ENCODE measurements at places on chromosomes 6 and 20.

GRCh38 chr6:156928126-156928525, 150.9 kb downstream of the ARID1B start:
- DNase-seq = no peak

- no peak for DNase-seq
Measured at GRCh38 chr6:33846226-33846625, 42.4 kb upstream of the MLN start.

DNA sequence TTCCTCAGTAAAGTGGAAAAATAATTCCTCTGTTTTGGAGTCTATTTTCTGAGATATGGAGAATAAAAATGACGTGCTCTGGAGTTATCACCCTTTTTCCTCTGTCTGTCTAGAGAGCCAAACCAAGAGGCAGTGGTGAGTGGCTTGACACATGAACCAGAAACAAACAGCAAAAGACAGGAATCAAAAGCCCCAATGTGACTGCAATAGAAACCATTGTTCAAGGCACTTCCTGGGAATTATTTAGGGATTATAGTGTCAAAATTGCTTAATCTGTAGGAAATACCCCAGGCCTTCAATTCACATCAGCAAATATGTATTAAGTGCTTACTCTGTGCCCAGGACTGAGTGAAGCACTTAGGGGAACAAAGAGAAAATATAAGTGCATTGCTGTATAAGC, 560.4 kb upstream of the JAG1 start:
- DNase-seq = no peak

- no peak for DNase-seq
Measured at GRCh38 chr6:152313542-152314482, 323.4 kb downstream of the SYNE1 start.

- DNase-seq = no peak
Measured at GRCh38 chr6:133503336-133503729, 262.2 kb downstream of the EYA4 start.

- DNase-seq = no peak
Measured at GRCh38 chr6:144298194-144298593, 13.1 kb downstream of the UTRN start.

GRCh38 chr20:9072861-9073500, 4.1 kb downstream of the PLCB4 start:
- DNase-seq = no peak

GRCh38 chr6:153942361-153942760, 96.7 kb upstream of the OPRM1 start:
- DNase-seq = no peak

GRCh38 chr6:159819932-159820640, 20.0 kb downstream of the PNLDC1 start:
- DNase-seq = no peak

DNA sequence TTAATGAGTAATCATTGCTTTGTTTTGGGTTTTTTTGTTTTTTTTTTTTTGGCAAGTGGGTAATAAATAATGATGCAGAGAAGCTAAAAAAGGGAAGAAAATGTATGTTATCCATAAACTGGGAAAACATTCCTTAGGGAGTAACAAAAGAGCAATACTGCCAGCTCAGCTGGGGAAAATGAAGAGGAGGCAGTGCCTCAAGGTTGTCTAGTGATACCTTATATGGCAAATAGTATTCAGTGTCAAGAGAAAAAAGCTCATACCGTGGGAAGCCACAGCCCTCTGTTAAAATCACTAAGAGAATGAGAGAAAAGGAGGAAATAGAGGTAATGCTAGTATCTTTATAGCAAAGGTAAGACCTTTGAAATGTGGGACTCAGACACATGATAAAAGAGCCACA, 47.1 kb upstream of the SMLR1 start:
- no peak for DNase-seq

GRCh38 chr6:85662251-85662650, 19.6 kb upstream of the SYNCRIP start:
- DNase-seq = no peak

GRCh38 chr20:37526238-37526838, 1.3 kb downstream of the BLCAP start:
- DNase-seq = no peak

DNA sequence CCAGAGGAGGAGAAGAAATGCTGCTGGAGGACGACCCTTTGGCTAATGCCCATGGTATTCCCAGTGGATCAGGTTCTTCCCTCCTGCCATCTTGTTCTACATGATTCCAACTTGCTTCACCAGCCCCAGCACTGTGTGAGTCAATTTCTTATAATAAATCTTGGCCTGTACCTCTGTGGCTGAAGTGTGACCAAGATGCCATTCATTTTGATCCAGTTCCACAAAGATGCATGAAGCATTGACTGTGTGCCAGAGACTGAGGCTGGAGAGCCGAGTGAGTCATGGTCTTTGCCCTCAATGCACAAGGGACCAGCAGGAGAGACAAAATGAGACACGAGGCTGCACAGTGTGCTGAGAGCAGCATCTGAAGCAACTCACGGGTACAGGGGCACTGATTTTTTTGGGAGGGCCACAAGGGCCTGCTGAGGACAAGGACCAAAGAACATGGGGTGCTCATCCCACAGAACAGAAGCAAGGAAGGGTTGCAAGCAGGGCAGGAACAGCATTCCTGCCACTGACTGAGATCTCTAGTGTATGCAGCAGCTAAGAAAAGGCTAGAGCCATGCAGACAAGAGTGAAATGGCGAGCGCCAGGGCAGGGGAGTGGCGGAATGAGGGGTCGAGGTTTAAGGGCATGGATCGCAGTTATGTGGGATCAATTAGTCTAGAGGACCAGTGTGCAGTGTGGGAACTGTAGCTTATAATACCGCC, 207.0 kb downstream of the THBS2 start:
- DNase-seq = no peak

DNA sequence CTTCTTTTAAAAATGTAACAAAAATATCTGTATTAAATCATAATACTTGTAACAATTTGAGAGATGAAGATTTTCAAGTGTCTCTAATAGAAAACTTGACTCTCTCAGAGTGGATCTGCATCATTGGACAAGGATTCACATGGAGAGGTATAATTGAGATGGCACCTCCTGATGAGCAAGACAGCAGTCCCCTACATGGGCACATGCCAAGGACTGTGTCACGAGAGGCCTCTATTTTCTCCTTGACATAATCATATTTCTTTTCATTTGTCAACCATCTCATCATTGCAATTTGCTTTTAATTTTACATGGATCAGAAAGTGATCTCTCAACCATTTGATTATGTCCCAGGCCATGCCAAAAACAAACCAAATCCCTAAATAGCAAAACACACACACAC, 206.8 kb upstream of the THEMIS start:
- no peak for DNase-seq

GRCh38 chr6:15491255-15491985, 171.4 kb downstream of the DTNBP1 start:
- peak; percentile 46 for DNase-seq

- no peak for DNase-seq
Measured at GRCh38 chr6:87196275-87196842, 41.0 kb downstream of the ZNF292 start.

GRCh38 chr6:79146421-79146820, 68.4 kb upstream of the PHIP start:
- DNase-seq = no peak

DNA sequence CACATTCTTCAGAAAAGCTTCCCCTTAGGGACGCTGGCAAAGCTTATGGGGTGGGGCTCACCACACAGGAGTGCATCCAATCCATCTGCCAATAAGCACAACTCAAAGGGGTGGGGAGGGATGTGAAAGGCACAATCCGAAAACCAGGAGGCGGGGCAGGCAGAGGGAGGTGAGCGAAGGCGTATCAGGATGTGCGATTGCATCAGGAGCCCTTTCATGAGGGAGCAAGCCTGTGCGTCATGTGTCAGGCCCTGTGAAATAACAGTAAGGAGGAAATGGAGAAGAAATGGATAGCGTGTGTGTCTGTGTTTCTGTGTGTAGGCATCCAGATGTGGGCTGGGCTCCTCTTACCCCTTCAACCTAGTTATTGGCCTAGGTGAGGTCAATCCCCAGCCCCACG, 382.4 kb upstream of the CDH4 start:
- no peak for DNase-seq

DNA sequence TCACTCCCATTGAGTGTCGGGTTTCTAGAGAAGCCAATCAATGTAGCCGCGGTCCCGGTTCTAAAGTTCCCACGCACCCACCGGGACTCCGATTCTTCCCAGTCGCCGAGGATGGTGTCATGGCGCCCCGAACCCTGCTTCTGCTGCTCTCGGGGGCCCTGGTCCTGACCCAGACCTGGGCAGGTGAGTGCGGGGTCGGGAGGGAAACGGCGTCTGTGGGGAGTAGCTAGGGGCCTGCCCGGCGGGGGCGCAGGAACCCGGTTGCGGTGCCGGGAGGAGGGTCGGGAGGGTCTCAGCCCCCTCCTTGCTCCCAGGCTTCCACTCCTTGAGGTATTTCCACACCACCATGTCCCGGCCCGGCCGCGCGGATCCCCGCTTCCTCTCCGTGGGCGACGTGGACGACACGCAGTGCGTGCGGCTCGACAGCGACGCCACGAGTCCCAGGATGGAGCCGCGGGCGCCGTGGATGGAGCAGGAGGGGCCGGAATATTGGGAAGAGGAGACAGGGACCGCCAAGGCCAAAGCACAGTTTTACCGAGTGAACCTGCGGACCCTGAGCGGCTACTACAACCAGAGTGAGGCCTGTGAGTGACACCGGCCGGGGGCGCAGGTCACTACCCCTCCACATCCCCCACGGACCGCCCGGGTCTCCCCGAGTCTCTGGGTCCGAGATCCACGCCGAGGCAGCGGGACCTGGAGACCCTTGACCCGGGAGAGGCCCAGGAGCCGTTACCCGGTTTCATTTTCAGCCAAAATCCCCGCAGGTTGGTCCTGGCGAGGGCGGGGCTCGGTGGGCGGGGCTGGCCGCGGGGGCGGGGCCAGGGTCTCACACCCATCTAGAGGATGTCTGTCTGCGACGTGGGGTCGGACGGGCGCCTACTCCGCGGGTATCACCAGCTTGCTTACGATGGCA, 35.2 kb upstream of the HLA-G start:
- peak; percentile 40 for DNase-seq

GRCh38 chr6:439641-440167, 48.2 kb downstream of the IRF4 start:
- DNase-seq = no peak

GRCh38 chr20:33704197-33704924, 15.7 kb downstream of the PXMP4 start:
- DNase-seq = no peak

GRCh38 chr6:86526238-86526637, 411.1 kb upstream of the HTR1E start:
- no peak for DNase-seq

DNA sequence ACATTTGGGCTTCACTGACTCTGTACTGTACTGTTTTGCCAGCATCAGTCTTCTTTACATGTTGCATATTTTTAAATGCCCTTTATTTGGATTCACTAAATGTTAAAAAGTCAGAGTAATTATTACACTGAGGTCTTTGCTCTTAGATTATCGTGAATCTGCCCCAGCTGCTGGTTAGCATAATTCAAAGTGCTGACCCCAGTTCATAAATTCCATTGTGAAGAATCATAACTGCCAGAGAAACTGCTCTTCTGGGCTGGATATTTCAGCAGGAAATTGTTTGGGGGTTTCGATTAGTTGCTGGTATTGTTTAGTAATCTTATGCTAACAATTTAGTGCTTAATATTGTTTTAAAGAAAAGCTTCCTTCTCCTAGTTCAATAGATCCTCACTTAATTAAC, 682.1 kb upstream of the MAP3K7 start:
- no peak for DNase-seq

- no peak for DNase-seq
Measured at GRCh38 chr20:62063981-62064769, 1.5 kb downstream of the TAF4 start.

DNA sequence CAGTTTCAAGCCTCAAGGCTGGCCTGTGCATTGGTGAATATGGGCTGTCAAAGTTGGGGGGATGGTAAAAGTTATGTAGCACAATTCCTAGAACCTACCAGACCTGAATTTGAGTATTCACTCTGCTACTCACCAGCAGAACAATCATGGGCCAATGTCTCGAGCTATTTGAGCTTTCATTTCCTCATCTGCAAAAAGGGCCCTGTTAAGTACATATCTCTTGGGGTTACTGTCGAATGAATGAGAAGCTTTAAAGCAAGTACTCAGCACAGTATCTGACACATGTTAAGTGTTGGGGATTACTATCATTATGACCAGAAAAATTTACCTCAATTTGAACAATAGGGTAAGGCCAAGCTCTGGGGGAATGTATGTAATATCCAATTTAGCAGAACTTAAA, 13.5 kb upstream of the ENPP4 start:
- DNase-seq = no peak

- no peak for DNase-seq
Measured at GRCh38 chr6:150876598-150876997, 11.1 kb downstream of the MTHFD1L start.

GRCh38 chr20:3919352-3919751, 30.2 kb downstream of the PANK2 start:
- no peak for DNase-seq

DNA sequence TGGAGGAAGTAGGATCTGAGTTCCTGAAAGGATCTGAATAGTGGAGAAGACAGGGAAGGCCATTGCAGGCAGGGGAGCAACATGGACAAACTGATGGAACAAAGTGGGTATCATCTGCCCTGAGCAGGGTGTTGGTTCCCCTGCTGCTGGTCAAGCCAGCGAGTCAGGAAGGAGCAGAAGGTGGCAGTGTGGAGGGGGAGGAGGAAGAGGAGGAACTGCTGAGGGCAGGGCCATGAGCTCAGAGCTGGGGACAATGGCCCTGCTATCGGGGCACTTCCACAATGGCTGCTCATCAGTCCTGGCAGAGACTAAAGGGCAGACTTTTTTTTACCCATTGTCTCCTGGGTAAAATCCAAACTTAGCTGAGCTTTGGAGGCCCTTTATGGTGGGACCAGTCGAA, 13.6 kb downstream of the CNBD2 start:
- no peak for DNase-seq

- no peak for DNase-seq
Measured at GRCh38 chr6:166168616-166169548, 1.2 kb upstream of the TBXT start.

DNA sequence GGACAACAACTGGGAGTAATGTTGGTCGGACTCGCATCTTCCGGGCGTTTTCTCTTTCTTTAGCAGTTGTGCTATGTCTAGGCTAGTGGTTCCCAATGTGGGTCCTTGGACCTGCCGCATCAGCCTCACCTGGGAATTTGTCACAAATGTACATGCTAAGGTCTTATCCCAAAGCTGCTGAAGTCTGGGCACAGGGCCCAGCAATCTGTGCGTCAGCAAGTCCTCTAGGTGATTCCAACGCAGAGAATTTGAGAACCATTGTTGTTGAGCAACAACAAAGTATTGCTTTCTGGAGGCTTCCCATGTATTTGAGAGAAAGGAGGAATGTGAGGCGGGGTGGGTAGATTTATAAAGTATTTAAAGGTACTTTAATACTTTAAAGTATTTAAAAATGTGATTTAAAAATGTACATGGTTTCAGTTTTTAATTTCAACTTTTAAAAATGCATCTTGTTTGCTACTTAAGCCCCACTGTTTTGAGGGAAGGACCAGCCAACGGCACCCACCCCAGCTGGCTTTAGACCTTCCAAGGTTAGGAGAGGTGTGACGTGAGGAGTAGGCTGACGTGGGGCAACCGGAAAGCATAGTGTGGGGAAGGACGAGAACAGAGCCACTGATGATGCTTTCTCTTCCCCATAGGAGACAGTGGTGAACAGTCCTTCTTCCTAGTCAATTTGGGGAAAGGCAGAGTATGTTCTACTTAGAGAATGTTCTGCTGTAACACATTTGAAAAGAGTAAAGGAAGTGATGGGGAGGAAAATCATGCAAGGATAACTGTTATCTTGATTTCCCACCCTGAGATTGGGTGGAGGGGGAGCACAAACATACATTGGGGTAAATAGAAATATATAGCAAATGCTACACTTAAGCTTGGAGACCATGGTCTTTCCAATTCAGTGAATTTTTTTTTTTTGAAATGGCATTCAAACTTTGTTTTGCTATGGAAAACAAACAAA, 4.3 kb downstream of the UST start:
- DNase-seq = no peak
